T-cell (primary cell): ENCODE measurements at places on chromosomes 4 and X.
A peak's percentile ranks its signal among the peaks of the same experiment; 100 is the strongest.

DNA sequence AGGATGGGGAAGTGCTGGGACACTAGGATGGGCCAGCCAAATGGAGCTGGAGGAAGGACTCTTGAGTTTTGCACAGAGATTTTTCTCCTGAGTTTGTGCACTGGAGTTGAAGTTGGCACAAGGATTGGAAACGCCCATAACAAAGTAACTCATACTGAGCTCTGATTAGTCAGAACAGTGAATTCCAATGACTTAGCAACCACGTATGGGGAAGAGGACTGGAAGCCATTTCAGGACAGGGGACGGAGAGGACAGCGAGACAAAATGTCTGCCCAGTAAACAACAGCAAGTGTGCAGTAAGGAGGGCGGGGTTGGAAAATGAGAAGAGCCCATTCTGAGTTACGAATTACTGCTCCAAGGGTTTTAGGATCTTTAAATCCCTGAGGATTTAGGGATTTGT, 5.9 kb downstream of the RIPPLY1 start:
- DNase-seq: no peak

DNA sequence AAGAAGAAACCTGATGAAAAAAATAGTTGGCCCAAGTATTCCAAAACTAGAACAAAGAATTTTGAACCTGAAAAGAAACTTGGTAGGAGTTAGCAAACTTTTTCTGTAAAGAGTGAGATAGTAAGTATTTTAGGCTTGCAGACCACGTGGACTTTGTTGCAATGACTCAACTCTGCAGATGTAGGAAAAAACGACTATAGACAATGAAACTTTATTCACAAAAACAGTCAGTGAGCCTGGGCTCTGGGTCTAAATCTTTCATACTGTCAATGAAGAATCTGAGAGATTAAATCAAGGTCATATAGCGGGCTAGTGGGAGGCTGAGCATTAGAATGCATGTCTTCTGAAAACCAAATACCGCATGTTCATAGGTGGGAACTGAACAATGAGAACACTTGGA, 23.0 kb downstream of the SH3D19 start:
- DNase-seq: no peak

GRCh38 chr4:183157215-183157614, 58.2 kb downstream of the WWC2 start:
- DNase-seq: no peak

DNA sequence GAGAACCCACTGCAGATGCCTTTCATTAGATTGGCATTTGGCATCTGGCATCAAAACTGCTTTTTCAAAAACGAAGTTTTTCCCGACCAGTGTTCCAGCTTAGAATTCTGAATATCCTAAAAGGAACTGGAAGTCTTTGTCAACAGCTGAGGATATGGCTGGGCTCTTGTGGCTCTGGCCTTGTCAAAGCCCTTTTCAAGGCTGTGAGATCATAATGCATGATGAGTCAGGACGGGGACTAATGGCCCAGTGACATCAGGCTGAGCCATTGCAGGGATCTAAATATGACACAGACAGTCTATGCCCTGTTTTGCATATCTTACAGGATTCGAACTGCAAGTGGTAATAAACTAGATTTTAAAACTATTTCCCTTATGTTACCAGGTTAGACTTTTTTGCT, 306.4 kb downstream of the PTTG2 start:
- no peak for DNase-seq

DNA sequence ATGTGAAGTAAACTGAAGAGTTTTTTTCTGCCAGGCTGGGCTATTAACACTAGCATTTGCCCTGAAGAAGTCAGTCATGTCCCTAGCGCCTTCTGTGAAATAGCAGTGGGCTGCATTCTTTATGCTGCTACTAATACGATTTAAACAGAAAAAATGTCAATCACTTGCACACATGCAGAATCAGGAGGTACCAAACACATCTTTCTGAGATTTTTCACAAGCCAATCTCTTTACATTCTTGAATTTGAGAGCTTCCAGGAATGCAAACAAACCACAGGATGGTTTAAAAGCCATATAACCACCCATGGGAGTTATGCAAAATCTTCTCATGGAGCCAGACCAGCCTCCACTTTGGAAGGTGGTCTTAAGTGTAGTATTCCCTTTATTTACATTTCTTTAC, 220.1 kb downstream of the IQCM start:
- DNase-seq: no peak

GRCh38 chr4:20194123-20195013, 57.3 kb upstream of the SLIT2 start:
- no peak for DNase-seq

- no peak for DNase-seq
Measured at GRCh38 chr4:113410686-113411085, 350.9 kb downstream of the CAMK2D start.

DNA sequence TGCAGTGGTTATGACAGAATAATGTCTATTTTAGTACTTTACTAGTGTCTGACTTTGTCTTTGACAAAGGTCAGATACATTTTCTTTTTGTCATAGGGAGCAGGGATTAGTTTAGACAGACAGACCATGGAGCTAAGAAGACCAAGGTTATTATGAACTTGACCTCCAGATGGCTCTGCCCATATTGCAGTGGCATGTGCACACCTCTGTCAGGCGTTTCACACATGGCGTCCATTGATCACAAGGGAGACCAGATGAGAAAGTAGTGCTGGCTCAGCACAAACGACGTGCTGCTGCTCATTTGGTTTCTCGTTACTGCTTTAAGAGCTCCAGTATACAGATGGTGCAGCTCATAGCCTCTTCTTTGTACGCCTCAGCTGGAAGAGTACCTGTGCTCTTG, 56.3 kb upstream of the HPSE start:
- no peak for DNase-seq

- no peak for DNase-seq
Measured at GRCh38 chrX:151984328-151984727, 9.9 kb upstream of the GABRE start.

GRCh38 chr4:105807496-105807895, 87.8 kb upstream of the NPNT start:
- no peak for DNase-seq

DNA sequence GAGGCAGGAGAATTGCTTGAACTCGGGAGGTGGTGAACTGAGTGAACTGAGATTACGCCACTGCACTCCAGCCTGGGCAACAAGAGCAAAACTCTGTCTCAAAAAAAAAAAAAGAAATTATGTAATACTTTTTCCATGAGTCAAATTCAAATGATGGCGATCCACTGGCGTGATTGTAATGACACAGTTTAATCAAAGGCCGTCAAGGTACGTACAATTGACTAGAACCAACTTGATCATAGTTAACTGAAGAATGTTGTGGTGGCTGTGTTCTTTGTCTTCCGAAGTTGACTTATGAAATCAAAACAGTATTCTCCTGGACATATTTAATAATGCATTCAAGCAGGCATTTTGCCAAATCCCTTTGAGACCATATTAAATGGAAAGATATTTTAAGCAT, 318.6 kb upstream of the FAT1 start:
- no peak for DNase-seq

DNA sequence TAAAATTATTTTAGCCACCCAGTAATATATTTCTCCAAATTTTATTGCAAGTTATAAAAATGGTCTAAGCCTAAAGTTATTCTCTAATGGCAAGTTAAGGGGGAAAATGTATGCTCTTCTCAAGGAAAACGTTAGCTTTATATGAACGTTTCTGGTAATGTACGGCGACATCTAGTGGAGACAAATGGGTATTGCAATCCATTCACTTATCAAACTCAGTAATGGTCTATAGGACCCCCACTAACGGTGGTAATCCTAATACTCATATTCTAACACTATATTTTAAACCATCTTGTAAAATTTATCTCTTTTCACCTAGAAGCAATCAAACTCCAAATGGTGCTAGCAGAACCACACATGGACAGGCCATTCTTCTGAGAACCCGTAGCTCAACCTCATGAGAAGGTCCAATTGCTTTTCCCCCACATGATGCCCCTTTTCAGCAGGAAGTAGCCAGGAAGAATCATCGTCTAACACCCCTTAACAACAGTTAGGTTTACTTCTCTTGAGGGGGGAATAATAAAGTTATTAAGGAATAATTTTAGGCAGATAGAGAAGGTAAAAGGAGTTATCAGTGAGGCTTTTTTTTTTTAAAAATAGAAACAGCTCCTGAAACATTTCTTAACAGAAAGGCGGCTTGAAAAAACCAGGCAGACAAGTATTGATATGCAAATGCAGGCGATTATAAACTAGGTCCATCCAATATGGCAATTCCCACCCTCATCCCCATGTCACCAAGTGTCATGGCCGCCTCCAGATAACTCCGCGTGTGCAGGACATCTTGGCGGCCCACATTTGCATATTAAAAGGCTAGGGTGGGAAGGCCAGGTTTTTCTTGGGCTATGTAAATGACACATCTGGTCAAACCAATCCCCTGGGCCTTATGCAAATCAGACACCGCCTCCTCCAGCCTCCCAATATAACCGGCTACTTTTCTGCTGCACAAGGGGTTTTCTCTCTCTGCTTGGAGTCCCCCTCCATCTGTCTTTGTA, 35.0 kb downstream of the NUDT11 start:
- DNase-seq: no peak

DNA sequence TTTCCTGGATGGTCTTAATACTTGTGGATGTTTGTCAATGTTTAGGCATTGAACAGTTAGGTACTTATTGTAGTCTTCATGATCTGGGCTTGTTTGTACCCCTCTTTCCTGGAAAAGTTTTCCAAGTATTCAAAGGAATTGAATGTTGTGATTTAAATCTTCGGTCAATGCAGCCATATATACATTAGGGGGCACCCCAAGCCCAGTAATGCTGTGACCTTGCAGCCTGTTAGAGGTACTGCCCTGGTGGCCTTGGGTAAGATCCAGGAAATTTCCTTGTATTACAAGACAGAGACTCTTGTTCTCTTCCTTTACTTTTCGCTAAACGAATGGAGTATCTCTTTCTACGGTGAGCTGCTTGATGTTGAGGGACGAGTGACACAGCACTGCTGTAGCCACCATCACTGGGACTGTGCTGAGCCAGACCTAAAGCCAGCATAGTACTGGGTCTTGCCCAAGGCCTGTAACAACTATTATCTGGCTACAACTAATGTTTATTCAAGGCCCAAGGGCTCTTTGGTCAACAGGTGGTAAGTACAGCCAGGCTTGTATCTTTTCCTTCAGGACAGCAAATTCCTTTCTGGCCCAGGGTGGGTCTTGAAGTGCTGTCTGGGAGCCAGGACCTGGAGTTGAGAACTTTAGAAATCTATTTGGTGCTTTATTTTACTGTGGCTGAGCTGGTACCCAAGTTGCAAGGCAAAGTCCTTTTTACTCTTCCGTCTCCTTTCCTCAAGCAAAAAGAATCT, 118.3 kb upstream of the ATOH1 start:
- no peak for DNase-seq

- DNase-seq: peak; percentile 41
Measured at GRCh38 chrX:136586386-136586785, 54.4 kb downstream of the VGLL1 start.

- DNase-seq: peak; percentile 47
Measured at GRCh38 chr4:48033825-48034413, 17.3 kb downstream of the NIPAL1 start.

DNA sequence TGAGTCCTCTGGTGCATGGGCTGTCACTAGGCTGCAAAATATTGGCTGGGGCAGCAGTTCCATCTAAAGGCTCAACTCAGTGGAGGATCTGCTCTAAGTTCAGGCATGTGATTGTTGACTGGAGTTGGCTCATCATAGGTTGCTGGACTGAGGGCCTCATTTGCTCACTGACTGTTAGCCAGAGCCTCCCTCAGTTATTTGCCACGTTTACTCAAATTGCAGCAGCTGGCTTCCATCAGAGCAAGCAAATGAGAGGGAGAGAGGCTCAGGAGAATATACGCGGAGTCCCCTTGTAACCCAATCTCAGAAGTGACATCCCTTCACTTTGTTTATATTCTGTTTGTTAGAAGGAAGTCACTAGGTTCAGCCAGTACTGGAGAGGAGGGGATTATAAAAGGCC, 54.1 kb downstream of the BMP3 start:
- DNase-seq: no peak

GRCh38 chr4:64777286-64777685, 368.0 kb upstream of the TECRL start:
- DNase-seq: no peak

- DNase-seq: peak; percentile 47
Measured at GRCh38 chr4:173494013-173494970, 35.7 kb downstream of the HAND2 start.

DNA sequence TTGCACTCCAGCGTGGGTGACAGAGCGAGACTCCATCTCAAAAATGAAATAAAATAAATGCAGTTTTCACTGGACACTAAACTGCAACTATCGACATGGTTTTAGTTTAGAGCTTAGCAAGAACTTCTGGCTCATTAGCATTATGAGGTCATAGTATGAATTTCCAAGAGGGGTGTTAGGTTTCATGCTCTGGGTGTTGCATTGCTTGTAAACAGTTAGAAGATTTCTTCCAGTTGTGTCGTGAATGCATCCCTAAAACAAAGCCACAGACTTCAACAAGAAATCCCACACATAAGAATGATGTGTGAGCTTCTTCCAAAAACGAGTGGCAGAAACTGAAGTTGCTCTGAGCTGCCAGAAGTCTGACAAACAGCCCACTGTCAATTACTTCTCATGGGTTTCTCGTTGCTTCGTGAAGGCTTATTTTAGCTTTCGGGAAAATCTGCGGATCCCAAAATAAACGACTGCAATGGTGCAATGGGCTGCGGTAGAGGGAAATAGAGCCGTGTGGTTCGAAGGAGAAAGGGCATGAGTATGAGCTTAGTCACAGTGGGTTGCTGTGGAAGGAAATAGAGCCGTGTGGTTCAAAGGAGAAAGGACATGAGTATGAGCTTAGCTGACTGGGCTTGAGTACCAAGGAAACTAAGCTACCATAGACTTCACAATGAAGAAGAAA, 354.9 kb downstream of the DHRSX start:
- DNase-seq: no peak

GRCh38 chr4:83606898-83607297, 71.0 kb downstream of the GPAT3 start:
- no peak for DNase-seq

- DNase-seq: no peak
Measured at GRCh38 chr4:76955182-76955581, 5.6 kb downstream of the SEPTIN11 start.

DNA sequence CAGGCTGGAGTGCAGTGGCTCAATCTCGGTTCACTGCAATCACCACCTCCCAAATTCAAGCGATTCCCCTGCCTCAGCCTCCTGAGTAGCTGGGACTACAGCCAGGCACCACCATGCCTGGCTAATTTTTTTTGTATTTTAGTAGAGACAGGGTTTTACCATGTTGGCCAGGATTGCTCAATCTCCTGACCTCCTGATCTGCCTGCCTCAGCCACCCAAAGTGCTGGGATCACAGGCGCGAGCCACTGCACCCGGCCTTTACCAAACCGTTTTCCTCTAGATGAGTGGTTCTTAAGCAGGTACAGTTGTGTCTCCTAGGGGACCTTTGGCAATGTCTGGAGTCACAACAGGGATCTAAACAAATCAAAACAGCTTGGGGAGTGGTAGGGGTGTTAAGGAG, 11.6 kb downstream of the AMELX start:
- no peak for DNase-seq

GRCh38 chr4:73687421-73687820, 52.9 kb upstream of the CXCL8 start:
- no peak for DNase-seq

DNA sequence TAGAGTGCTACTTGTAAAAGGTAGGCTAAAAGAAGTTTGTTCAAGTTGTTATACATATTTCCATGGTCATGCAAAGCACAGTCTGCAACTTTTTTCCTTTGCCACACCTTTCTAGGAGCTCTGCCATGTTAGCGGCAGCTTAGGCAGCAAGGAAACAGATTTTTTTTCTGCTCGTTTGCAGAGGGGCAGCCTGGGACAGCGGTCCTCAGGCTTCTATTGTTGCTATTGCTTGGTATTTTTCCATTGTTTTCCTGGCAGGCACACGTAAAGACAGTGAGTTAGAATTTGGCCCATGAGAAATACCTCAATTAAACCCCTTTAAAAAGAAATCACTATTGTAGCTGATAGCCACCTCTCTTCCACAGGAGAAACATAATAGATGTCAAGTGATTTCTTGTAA, 391.4 kb downstream of the SH2D1A start:
- DNase-seq: no peak
